ENCODE measurements at places on chromosomes 5 and 9.

GRCh38 chr5:117859176-117859575 is 1129.2 kb downstream of the DTWD2 start:
- no peak for DNase-seq

DNA sequence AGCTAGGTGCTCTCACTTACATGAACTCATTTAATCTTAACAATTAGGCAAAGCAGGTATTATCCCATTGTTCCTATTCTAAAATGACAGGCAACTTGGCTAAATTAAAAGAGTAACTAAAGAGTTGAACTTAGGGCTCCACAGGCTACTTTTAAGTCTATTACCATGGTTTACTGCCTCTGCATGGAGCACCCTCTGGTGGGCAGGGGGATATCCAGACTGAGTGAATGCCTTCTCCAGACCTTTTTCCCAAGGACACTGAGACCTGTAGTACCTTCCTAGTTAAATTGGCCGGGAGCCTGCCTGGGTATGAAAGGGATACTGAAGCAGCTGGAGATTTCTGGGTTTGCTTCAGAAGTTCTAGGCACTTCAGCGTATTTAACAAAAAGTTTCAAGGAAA is 238.1 kb downstream of the ELAVL2 start:
- no peak for DNase-seq

GRCh38 chr9:114482593-114482992 is 22.7 kb downstream of the WHRN start:
- DNase-seq, result no peak

- no peak for DNase-seq
These were observed 463.6 kb downstream of the SPOCK1 start for GRCh38 chr5:137035480-137035878.

- DNase-seq, result no peak
These were observed 100.7 kb downstream of the YTHDC2 start for GRCh38 chr5:113614191-113614590.

DNA sequence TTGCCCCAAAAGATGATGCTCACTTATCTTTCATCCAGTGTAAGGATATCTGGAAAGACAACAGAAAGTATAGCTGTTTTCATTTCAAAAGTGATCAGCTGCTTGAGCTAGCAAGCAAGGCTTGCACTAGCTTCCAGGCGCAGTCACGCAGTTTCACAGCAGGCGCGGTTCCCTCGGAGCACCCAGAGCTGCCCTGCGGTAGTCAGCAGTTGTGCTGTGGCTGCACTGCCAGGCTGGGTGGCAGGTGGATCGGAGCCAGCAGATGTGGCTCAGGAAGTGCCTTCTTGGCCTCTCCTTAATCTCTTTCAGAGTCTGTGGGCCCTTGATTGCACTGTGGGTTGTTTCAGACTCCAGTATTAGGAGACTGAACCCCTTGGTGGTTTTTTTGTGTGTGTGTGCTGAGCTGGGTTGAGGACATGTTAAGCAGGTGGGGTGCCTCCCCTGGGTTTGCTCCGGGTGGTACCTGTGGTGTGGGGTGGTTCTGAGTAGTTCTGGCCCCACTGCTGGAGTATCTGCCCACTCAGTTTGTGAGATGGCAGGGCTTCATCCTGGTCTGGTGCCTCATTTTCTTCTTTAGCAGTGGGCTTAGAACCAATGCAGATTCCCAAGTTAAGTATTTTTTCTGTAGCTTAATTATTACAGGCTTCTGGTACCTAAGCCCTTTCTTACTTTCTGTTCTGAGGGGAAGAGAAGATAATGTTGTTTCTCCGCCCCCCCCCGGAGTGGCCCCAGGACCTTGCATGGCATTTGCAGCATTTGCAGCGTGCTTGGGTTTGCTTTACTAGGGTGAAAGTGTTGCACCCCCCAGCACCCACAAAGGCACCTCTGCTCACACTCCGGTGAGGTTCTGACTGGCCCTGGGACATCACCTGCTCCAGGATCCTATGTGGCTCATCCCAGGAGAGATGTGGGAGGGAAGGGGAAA is 16.4 kb downstream of the TENT4A start:
- peak; percentile 50 for DNase-seq

DNA sequence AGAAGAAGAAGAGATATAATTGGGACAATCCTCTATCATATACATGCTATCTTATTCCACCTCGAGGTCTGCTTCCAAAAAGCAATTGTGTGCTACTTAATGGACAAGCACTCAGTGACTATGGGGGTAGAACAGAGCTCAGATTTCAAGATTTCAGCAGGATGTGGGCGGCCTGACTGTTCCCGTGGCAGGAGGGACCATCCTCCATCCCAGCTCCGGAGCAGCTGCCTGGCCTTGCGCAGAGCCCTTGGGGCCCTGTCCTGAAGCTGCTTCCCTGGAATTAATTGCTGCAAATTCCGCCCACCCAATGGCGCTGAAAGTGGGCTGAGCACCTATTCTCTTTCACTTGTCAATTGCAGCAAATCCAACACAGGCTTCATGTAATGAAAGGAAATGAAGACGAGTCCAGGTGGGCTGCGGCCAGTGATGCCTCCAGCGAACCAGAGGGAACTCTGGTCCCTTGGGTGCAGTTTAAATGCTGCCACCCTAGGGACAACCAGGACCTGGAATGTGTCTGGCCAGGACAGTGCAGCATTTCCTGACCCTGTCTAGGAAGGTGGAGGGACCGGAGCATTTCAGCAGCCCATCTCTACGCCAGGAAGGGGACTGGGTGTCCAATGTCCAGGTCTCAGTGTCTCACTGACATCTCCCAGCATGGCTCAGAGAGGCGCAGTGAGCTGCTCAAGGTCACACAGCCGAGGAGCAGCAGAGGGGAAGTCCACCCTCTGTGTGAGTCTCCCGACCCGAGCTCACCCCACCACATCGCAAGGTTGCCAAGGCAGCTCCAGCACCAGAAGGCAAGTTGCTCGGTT is 50.5 kb upstream of the FCN1 start:
- peak; percentile 26 for DNase-seq

DNA sequence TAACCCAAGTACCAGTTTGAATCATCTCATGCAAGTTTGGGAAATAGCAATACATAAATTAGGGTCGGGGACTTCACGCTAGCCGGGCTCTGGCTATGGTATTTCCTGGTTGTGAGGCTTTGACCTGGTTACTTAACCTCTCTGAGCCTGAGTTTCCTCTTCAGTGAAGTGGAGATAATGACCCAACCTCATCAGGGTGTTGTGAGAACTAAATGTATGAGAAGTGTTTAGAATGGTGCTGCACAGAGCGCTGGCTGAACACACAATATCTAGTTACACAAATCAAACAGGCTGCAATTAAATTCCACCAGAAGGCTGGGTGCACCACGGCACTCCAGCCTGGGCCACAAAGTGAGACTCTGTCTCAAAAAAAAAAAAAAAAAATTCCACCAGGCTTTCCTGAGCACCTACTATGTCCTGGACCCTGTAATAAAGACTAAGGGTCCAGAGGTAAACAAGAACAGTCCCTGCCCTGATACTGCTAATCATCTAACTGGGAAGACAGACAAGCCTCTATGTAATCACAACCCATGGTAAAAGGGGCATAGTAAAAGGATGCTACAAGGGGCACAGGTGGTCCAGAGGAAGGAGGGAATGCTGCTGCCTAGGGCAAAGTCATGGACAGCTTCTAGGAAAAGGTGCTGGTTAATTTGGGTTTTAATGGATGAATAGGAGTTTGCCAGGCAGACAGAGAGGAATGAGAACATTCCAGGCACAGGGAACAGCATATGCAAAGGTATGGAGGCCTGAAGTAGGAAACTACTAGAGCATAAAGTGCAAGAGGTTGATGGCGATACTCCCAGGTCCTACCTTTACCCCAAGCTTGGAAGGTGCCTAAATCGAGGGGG is 27.7 kb downstream of the DUSP1 start:
- DNase-seq, result no peak

DNA sequence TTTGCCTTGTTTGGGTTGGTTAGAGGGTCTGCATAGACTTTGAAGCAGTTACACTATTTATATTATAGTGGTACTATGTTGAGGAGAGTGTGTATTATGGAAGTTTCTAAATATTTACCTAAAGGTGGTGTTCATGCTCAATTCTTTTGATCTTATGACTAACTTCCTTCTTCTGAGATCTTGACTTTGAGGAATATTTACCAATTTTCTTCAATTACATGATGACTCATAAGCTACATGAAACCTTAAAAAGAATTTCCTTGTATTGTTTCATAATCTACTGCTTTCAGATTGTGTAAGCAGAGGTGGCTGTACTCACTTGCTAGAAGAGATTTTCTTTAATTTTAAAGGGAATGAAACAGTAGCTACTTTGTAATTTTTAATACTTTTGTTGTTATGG is 276.1 kb downstream of the TAF11L14 start:
- DNase-seq, result no peak

DNA sequence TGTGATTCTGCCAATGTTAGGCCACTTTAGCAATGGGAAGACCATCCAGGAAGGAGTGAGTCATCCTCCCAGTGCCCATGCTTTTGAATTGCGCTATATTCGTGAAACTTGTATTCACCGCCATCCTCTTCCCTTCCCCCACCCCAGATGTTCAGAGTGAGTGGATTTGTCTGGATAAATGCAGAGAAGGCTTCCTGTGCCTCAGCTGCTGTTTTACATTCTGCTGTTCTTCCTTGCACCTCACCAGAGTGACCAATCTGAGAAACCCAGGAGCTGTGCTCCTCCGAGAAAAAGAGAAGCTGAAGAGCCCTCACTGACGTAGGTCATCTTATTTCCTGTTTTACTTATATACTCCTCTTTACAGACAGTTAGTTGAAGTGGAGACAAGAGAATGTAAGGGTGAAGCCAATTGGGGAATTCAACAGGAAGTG is 24.6 kb upstream of the SVEP1 start:
- no peak for DNase-seq

GRCh38 chr9:134259708-134260107 is 66.5 kb upstream of the RXRA start:
- DNase-seq, result no peak

- DNase-seq, result no peak
These were observed 11.8 kb downstream of the TBC1D13 start for GRCh38 chr9:128798896-128799295.

- DNase-seq, result peak; percentile 31
These were observed 1.3 kb downstream of the DNAI1 start for GRCh38 chr9:34459941-34460340.

GRCh38 chr5:56412601-56413379 is 179.7 kb upstream of the ANKRD55 start:
- DNase-seq, result no peak

- DNase-seq, result peak; percentile 75
These were observed 14.4 kb upstream of the TGFBR1 start for GRCh38 chr9:99090336-99091130.

DNA sequence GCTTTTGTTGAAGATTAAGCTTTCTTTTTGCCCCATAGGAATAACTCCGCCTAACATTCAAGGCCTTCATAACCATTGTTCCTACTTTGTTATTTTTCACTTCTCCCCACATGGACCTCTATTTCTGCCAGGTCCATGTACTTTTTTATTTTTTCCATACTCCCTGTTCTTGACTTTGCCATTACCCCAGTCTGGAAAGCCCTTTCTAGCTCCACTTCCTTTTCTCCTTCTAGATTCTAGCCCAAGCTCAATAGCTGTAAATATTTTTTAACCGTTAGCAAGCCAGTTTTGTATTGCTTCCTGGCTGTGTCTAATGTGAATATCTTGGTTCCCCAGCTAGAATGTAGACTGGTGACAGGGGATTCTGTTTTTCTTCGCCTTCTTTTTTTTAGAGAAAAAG is 26.1 kb downstream of the NCBP1 start:
- DNase-seq, result no peak

DNA sequence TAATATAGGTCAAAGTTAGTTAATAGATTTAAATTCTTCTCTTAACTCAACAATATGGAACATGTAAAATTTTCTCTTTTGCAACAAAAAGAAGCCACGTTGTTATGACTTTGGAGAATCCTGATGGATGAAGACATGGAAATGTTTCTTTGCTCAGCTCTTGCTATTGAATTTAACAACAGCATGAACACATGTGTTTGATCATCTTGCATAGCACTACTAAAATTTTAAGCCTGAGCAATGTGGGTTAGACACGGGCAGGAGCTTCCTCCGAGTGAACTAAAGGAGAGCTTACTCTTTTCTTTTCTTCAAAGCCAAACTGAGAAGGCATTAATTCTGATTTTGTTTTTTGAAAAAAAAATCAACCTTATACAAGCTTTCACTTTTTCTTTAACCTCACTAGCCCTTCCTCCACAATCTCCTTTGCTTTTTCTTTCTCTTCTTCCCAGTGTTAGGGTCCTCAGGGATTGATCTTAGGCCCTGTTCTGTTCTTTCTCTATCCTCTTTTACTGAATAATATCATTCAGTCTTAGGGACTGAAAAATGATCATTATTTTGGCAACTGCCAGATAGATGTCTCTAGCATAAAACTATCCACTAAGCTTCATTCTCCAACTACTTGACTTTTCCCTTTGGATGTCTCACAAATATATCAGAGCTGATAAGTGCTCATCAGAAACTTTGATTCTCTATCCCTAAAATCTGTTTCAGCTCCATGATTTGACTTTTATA is 36.9 kb downstream of the ADAMTS19 start:
- DNase-seq, result no peak

DNA sequence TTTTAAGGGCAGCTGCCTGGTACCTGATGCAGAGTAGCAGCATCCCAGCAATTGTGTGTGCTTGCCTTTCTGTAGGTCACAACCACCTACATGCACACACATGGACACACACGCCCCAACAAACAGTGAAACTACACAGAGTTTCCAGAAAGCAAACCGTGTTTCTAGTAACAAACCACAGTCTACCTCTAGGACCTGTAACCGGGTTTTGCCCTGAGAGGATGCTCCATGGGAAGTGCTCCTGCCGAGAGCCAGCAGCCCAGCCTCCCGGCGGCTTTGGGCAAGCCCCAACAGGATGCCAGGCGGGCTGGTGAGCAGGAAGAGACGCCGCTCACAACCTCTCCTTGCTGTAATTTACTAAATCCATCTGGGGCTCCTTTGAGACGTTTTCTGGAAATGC is 4.1 kb upstream of the TCF7 start:
- no peak for DNase-seq
